ENCODE measurements at places on chromosomes 3 and 15.
A peak's percentile ranks its signal among the peaks of the same experiment; 100 is the strongest.

DNA sequence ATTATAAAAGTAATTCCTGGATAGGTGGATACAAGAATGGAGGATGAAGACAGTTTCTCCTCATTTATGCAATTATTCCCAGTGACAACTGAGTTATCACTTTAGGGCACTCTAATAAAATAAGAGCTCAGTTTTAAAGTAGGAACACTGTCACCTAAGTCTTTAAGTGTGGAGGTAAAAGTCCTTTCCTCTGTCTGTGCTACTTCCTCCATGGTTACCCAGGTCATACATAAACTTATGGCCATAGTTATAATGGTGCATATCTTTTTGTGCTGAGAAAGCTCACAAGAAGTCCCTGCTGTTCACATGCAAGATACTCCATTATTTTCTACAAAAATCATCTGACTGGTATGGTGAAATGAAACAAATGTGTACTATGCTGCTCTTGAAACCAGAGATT is 1093.6 kb downstream of the IGSF11 start:
- no peak for DNase-seq

DNA sequence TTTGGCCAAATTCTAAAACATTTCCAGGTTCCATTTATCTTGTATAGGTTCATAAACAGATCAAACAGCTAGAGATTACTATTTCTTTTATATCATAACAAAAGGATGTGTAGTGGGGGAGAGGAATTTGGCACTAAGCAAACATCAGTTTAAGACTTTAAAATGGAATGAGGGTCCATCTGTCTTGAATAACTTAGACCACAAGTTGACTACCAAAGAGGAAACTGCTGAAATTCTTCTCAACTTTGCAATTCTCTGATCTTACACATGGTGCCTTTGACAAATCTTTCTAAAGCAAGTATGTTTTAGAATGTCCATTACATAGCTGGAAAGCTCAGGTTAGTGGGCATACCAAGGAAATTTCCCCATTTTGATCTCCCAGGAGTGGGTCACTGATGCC is 140.5 kb upstream of the ADAMTS9 start:
- DNase-seq: no peak

DNA sequence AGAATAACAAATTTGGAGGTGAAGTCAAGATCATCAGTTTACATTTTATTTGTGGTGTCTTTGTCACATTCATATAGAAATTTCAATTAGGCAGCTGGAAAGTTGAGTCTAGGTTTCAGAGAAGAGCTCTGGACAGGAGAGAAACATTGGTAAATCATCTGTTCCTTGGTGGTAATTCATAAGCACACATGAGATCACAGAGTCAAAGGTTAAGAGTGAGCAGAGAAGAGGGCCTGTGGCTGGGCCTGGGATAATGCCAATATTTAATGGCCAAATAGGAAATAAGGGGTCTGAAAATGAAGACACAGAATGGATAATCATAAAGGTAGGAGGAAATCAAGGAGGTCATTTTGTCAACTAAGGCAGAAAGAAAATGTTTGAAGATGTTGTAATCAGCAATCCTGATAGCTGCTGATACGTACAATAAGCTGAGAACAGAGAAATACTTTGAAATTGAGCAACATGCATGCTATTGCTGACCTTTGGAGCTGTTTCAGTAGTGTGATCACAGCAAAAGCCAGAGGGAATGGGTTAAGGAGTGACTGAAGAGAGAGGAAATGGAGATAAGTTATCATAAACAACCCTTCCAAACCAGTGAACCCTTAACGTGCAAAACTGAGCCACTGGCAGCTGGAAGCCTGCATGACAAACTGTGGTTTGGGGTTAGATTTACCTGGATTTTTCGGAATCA is 692.8 kb downstream of the AGBL1 start:
- DNase-seq: no peak

GRCh38 chr3:45567730-45568172 is 26.8 kb upstream of the LIMD1 start:
- no peak for DNase-seq

DNA sequence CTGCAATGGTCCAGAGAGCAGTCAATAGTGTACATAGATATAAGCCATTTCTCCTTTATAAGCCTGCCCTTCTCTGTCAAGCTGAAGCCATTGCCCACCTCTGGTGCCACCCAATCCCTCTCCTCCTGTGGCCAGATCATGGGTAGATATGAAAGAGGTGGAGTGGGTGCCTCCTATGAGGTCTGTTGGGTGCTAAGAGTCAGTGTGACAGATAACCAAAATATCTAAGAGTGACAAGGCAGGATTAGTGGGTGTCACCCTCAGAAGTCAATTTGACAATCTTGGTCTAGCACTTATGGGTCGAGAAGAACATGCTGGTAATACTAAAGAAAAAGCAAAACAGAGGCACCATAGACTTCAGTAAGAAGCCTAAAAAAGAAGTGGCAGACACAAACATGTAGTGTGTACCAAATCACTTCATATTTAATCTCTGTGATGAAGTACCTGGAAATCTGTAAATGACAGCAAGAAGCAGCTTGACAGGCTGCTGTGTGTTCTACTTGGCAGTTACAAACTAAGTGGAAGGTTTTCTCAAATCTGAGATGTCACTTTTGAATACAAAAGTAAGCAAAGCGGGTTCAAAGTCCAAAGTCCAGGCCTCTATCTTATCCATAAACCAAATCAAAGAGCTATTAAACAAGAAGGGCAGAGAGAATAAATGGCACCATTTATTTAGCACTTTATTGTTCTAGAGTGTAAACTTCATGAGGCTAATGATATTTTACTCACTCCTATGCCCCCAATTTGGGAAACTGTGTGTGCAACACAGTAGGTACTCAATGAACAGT is 118.9 kb upstream of the EOMES start:
- DNase-seq: no peak

GRCh38 chr3:13710251-13710650 is 161.3 kb downstream of the FBLN2 start:
- no peak for DNase-seq

GRCh38 chr3:194976049-194976451 is 290.4 kb downstream of the FAM43A start:
- DNase-seq: no peak

DNA sequence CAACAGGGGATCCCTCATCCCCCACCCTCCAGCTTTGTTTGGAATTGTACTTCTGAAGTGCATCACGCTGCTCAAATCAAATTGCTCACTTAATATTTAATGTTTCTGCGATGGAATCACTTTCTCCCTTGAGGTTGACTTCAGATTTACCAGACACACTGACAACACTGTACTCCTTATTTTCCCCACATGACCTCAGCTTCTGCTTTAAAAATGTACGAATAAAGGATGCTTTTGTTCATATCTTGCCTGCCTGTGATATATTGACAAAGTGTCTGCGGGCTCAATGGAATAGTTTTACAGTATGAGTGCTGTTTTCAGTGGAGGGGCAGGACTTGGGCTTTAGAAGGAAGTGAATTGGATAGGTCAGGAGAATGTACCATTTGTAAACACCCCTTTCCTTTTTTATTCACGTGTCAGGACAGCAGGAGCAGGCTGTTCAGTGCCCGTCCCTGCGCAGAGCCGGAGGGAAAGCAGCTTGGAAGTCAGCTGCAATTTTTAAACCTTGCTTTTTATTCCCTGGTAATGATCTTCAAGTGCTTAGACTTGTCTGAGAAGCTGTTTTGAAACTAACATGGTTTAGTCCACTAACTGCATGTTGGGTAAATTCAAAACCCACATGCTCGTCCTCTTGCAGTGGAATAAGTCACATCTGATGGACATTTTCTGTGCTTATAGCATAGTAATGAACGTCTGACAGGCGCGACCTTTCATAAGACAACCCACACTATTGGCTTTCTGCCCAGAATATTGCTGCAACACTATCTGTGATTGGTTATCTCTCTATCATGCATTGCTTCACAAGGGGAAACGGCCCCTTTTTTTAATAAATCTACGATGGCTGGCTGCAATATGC is 29.9 kb downstream of the MBNL1 start:
- DNase-seq: peak; percentile 99

DNA sequence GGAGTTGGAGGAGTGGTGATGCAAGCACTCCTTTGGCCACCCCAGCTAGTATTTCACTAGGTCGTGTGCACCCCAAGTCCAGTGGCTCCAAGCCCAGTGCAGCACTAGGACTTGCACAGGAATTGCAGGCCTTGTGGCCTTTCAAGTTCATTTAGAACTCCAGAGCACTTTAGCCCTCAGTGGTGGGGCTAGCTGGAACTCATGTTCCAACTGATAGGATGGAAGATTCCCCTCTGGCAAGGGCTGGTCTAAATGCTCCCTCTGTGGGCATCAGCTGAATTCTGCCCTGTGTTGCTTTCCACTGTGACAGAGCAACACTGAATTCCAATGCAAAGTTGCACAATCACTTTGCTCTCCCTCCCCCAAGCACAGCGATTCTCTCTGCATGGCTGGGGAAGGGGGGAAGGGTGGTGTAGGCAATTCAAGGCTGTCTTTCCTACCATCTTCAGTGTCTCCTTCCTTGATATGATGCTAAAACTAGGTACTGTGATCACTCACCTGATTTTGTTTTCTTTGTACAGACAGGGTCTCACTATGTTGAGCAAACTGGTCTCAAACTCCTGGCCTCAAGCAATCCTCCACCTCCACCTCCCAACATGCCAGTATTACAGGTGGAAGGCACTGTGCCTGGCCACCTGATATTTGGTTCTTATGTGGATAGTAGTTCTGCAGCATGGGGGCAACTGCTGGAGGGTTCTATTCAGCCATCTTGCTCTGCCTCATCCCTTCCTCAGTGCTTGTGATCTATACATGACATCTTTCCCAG is 10.3 kb downstream of the USF3 start:
- DNase-seq: peak; percentile 58

DNA sequence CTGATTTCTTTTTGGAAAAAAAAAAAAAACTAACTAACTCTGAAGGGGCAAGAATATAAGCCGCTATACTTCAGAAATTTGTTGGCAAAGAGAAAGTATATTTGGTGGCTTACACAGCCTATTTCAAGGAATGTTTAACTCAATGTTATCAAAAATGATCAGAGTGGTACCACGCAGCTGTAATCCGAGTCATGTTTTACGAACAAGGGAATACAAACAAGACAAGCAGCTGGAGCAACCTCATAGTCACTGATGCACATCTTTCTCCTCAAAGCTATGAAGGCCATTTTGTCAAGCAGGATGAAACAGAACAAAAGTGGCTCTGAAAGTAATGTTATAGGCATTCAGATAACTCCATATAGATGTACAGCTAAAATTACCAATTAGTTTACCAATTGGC is 81.2 kb downstream of the SCAPER start:
- no peak for DNase-seq

DNA sequence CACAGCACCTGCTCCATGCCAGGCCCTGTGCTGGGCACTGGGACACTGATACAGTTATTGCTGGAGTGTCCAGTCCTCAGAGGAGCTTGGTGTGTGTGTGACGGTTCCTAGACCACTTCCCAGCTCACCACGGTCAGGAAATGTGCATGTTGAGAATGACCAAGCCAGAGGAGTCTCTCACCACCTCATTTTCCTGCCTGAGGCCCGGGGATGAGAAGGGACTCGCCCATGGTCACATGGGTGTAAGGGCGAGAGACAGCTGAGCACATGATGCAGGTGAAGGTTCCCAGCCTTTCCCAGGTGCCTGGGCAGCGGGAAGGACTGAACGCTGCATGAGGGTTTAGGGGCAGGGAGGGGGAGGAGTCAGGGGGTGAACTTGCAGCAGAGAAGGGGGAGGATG is 180.9 kb upstream of the TLE3 start:
- DNase-seq: no peak

DNA sequence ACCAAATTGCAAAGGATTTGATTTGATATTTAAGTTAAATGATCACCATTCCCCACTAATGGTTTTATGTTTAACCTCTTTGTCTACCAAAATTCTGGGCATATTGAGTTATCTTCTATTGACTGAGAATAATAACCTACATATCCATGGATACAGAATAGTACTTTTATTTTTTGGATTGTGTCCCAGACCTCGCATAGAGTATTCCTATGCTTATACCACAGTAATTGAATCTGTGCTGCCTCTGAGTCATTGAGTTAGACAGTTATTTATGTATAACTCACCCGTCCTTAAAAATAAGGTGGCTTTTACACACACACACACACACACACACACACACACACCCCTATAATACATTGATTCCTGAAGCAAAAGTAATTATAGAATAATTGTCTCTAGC is 690.1 kb upstream of the BCHE start:
- DNase-seq: peak; percentile 3

DNA sequence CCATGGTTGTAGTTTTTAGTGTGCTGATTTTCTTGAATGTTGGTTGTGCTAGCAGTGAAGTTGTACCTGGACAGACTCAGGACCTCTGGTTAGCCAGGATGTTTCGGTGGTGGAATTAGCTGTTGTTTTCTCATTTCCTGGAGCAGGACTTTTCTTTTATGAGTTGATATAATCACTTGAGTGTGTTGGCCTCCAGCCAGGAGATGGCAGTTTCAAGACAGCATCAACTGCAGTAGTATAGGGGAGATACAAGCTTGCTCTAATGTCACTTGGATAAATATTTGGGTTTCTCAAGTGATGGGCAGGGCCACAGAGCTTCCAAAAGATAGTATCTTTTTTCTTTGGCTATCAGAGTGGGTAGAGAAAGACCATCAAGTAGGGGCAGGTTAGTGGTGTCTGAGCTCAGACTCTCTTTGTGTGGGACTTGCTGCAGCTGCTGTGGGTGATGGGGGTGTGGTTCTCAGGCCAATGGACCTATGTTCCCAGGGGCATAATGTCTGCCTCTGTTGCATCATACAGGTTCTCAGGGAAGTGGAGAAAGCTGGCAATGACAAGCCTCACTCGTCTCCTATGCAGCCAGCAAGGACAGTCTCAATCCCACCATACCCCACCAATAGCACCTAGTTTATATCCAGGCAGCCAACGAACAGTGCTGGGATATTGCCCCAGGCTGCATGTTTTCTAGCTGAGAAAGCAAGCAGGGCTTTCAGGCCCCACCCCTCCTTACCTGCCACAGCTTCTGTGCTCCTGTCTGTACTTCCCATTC is 14.6 kb upstream of the OR5K2 start:
- DNase-seq: no peak

- no peak for DNase-seq
Observed at GRCh38 chr3:183188895-183189462, 26.4 kb upstream of the LAMP3 start.

DNA sequence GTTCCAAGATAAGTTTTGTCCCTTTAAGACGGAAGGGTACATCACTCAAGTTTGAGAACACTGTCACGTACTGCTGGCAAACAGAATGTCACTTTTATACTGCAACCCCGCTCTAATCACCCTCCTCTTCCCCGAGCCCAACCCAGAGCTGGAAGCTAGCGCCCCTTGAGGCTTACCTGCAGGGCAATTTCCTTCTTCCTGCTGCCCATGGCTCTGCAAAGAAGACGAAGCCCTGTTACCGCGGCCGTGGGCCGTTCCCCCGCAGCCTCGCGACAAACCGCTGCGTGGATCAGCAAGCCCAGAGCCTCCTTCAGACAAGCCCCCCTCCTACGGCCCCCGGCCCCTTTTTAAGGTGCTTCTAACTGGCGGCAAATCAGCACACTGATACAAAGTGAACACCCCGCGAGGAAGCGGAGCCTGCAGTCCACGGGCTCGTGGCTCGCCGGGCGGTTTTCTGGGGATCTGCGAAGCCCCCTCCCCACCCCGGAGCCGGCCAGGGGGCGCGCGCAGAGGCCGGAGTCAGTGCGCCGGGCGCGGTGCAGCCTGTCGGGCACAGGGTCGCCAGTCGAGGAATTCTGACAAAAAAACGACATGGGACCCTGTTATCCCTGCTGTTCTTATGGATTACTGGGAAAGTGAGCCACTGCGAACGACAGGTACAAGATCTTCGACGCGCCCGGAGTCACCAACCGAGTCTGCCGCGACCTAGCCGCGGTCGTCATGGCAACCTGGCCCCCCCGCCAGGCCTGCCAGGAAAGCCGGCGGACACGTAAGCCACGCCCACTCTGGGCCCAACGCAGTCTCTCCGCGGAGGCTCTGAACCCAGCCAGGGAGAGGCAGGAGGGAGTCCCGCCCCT is at the start of gene NME9:
Gene NME9, minus strand, starts transcription at position 725 of the 857 bp plus-strand sequence. Its CDS starts 516 bp downstream, at position 209.
- peak; percentile 74 for DNase-seq
